Activated CD4-positive, alpha-beta T cell treated with anti-CD3 and anti-CD28 coated beads, Interleukin-2, amount 10 ng/mL, durations not matched to agents 24 days and 14 days (primary cell): ENCODE measurements at places on chromosomes 11 and 22. TPM values are rescaled to one million over a fixed set of nuclear protein-coding genes. Genes with fewer than 3 reads are reported as not detected.

GRCh38 chr22:42344361-42344905, 74.0 kb upstream of the TCF20 start:
- peak overlapping the region; percentile 56 for H3K4me3 ChIP-seq
- no peak overlapping the region for H3K27ac ChIP-seq
- H3K27me3 ChIP-seq = peaks cover 20% of the 10 kb centered on the region
- peaks cover 2% of the 10 kb centered on the region for H3K4me1 ChIP-seq
- no peak for DNase-seq

The GPHA2 gene
- total RNA-seq = not detected in 2 replicates

DNA sequence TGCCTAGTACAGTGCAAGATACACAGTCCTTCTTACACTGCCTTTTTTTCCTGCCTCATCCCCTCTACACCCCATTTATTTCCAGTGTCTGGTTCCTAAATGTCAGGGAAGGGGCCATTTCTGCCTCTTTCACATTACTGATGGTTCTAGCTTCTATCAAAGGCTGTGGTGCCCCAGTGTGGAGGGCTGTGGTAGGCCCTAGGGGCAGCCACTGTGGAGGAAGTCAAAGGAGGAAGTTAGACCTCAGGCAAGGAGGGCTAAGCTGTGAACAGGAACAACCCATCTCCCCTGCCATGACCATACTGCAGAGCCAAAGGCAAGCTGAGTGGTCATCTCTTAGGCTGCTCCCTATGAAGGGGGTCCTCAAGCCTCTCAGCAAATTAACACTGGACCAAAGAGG, 81.9 kb upstream of the CRTAM start:
- peaks cover 36% of the 10 kb centered on the region for H3K4me1 ChIP-seq
- no peak overlapping the region for H3K4me3 ChIP-seq
- peaks cover 11% of the 10 kb centered on the region for H3K27me3 ChIP-seq
- DNase-seq = peak; percentile 82
- H3K27ac ChIP-seq = peak overlapping the region; percentile 16
- H3K36me3 ChIP-seq = no peaks in the 10 kb centered on the region

The LRP4 gene
- total RNA-seq = 0.12 and 0.31 TPM in 2 replicates

- H3K4me1 ChIP-seq = peaks cover 58% of the 10 kb centered on the region
- peaks cover 13% of the 10 kb centered on the region for H3K36me3 ChIP-seq
- no peaks in the 10 kb centered on the region for H3K27me3 ChIP-seq
Observed at GRCh38 chr11:13287681-13288080, 10.1 kb downstream of the BMAL1 start.

DNA sequence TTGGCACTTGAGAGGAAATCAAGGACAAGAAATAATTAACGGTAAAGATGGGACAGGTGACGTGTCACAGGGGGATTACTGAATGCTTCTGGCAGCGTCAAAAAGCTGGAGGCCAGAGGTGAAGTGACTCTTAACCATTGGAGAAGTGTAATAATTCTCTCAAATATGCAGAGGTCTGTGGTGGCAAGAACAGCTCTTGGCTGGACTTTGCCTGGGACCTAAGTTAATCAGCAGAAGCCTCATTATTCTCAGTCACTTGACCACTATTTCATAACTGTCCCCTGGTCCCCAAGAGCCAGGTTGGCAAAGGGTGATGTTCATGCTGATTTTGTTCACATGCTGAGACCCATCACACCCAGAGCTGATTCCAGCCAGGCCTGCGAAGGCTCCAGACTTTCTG, 72.9 kb downstream of the TIMP3 start:
- H3K4me3 ChIP-seq = no peak overlapping the region
- no peaks in the 10 kb centered on the region for H3K4me1 ChIP-seq
- no peak overlapping the region for H3K27ac ChIP-seq
- no peaks in the 10 kb centered on the region for H3K36me3 ChIP-seq
- H3K27me3 ChIP-seq = no peaks in the 10 kb centered on the region
- DNase-seq = no peak

The CDC42EP2 gene
- total RNA-seq = 3.0 and 3.4 TPM in 2 replicates
